ENCODE measurements at places on chromosomes 3 and 15. TPM values are rescaled to one million over a fixed set of nuclear protein-coding genes. Genes with fewer than 3 reads are reported as not detected.

The LIPC gene
- 1.0 TPM for total RNA-seq

The MTMR10 gene
- 41.5 TPM for total RNA-seq

The GABRG3 gene
- 0.21 TPM for total RNA-seq

- no peak for DNase-seq
These were observed 5.4 kb downstream of the SLC26A6 start for GRCh38 chr3:48629894-48630293.

DNA sequence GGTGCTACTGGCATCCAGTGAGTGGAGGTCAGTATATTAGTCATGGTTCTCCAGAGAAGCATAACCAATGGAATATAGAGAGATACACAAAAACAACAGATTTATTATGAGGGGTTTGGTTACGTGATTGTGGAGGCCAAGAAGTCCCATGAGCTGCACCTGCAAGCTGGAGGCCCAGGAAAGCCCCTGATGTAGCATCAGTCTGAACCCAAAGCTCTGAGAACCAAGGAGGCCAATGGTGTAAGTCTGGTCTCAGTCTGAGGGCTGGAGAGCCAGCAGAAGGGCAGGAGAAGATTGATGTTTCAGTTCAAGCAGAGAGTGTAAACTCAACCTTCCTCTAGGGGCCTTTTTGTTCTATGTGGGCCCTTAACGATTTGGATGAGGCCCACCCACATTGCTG is 144.1 kb downstream of the KLF13 start:
- DNase-seq: no peak

DNA sequence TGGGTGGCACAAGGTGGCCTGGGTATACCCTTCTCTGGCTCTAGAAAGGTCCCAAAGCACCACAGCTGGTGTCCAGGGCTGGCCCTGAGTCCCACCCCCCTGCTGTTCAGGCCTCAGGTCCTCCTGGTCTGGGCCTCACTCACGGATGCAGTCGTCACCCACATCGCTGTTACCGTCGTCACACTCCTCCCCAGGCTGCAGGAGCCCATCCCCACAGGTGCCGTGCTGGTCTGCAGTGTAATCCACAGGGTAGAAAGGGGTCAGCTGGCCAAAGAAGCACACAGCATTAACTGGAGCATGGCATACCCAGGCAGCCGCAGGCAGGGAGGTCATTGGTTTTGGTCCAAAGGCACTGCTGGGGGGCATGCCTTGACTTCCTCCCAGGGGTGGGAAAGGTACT is 28.4 kb downstream of the EAF1 start:
- DNase-seq: no peak

- DNase-seq: no peak
These were observed 7.3 kb downstream of the RNU5B-1 start for GRCh38 chr15:65311760-65312159.

- no peak for DNase-seq
These were observed 52.1 kb upstream of the TGFBR2 start for GRCh38 chr3:30554317-30554690.

DNA sequence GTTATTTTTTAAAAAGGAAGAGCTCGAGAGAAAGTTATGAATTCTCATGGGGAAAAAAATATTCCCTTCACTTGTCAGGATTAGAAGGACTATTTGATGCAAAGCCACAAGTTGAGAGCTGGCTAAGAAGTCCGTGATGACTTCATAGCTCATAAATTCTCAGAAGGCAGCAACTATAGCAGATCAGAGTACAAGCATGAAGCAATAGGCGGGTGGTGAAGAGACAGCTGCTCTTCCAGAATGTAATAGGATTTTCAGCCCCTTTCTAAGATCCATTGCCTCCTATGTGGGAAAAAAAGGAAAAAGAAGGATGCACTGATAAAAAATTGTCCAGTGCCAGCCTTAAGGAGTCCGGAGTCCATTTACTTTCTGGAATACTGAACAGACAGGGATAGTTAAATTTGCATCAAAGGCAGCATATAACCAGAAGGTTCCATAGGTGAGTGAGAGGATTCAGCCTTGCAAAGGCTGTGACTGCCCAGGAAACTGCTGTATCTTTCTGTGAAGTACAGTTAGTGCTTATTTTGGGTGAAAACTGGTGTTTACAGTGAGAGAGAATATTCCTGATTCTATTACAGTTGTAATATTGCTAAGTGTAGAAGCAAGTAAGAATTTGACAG is 929.5 kb upstream of the ALCAM start:
- peak; percentile 86 for DNase-seq

- DNase-seq: no peak
These were observed 474 bp upstream of the FEZF2 start for GRCh38 chr3:62373714-62374333.

- DNase-seq: no peak
These were observed 1.7 kb upstream of the ESYT3 start for GRCh38 chr3:138432576-138433240.

GRCh38 chr15:67080118-67080899 is 14.9 kb downstream of the SMAD3 start:
- no peak for DNase-seq

DNA sequence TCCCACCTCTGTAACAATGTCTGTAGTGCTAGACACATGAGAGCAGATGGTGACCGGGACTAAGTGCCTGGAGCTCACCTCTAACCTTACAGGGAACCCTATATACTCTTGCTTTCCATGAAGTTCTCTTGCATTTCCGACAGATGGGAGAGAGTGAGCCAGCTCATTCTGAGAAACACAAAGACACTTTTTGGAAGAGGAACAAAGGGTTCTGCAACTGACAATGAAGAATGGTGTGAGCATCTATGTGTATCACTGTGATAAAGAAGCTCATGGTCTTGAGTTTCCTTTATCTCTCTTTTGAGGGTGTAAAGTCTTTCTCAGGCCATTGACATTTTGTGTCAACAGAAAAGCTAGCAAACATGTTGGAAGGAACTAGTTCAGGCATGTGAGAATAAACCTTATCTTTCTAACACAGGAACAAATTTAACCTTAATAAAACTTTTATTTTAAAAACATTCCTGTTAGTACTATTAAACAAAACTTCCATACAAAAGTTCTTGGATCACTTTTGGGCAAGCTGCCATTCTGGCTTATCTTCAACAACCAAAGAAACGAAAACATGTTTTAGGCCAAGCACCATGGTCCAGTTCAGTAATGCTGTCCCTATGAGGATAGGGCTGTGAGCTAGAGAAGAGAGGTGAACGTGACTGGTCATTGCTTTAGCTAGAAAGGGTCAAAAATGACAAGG is 142.7 kb downstream of the THRB start:
- peak; percentile 65 for DNase-seq
